ENCODE measurements at places on chromosomes 1 and 21.
A peak's percentile ranks its signal among the peaks of the same experiment; 100 is the strongest.

DNA sequence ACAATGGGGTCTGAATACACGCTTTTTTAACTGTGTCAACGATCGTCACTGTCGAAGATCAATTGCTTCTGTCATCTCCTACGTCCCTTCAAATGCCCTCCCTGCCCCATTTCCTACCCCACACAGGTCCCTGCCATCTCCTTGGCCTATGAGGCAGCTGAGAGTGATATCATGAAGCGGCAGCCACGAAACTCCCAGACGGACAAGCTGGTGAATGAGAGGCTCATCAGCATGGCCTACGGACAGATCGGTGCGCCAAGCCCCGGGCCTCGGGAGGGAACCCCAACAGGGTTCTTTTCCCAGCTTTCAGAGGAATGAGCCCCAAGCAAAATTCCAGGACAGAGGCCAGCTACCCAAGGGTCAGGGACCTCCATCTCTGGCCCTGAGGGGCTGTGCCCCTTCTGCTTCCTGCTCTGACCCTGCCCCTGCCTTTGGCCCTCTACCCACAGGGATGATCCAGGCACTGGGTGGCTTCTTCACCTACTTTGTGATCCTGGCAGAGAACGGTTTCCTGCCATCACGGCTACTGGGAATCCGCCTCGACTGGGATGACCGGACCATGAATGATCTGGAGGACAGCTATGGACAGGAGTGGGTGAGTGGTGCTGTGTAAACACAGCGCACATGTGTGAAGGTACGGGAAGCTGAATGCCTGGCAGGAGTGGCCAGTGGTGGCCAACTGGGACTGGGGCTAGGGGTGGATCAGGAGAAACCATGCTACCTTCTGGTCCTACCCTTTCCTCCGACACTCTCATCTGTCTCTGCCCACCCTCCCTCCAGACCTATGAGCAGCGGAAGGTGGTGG is 15.1 kb upstream of the ATP1A4 start:
- peak; percentile 11 for DNase-seq

- DNase-seq, result no peak
Measured at GRCh38 chr1:12769976-12770505, 3.5 kb upstream of the PRAMEF12 start.

DNA sequence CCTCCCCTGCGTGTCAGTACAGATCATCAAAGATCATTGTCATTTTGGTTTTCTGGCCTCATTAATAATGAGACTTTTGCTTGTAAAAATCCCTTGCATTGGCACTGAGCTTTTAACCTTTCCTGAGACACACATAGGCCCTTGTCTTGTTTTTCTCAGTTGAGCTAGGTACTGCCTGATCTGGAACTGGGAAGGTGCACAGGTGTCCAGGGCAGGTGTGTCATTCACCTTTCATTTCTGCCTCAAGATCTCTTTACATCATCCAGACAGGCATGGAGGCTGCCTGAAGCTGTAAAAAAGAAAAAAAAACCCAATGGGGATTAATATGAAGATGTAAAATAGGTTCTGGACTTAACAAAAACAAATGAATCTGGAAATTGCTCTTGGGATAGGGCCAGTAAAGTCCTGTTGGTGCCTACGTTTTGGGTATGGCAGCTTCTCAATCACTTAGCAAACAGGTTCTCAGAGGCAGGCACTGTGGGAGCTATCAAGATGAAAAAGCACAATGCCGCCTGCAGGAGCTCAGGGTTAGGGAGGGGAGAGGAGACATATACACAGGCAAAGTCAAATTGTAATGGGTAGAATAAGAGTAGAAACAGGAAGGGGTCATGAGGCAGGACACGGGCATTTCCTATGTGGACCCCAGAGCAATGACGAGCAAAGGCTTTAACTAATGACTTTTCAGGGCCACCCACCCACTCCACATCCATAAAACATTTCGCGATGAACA is 1.0 kb upstream of the KCNC4 start:
- DNase-seq, result peak; percentile 71

- DNase-seq, result no peak
Measured at GRCh38 chr1:2408859-2409276, 3.5 kb downstream of the PEX10 start.

- peak; percentile 66 for DNase-seq
Measured at GRCh38 chr1:196372896-196373536, 235.2 kb downstream of the KCNT2 start.

DNA sequence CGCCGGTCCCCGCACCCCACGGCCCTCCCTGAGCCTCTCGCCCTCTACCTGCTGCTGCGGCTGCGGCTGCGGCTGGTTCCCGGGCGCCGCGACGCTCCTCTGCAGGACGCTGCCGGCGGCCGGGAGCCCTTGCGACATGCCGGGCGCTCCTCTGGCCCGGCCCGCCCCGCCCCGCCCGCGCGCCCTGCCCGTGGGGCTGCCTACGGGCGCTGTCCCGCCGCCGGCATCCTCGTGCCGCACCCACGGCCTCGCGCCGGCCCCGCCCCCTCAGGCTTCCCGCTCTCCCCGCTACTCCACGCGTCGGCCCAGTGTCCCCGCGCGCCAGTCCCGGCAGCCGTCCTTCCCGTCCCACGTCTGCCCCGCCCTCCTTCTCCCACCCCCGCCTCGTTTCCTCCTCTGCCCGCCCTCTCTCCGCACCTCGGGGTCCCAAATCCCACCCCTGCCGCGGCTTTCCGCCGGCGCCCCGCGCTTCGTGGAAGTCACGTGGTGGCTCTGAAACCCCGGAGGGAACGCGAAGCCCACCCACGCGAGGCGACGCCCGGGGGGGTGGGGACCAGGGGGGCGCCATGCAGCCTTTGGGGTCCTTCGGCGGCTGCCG is at the start of gene BATF3:
TSS of gene BATF3 (minus strand) at position 216 of the 598 bp plus-strand sequence. CDS start at position 138, 78 bp downstream.
- peak; percentile 86 for DNase-seq

DNA sequence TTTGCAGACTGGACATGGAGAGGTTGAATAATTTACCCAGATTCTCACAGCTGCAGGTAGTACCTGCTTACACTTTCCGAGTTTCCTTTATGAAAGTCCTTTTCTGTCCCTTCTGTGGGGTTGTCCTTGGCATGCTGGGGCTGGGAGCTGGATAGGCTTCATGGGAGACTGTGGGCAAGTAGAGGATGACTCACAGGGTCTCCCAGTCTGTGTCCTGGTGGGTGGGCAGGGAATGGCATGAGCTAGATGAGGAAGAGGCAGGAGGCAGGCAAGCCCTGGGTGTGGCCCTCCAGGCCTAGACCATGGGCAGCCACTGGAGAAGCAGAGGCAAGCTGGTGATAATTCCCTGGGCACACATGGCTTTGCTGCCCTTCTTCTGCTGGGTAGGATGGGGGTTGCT is 80.6 kb downstream of the NAV1 start:
- no peak for DNase-seq

GRCh38 chr1:15742339-15742801 is at the start of gene TMEM82:
TSS of gene TMEM82 (plus strand) at chr1:15742499. CDS start at chr1:15742560, 61 bp downstream.
- DNase-seq, result no peak

GRCh38 chr1:239337799-239338430 is 48.5 kb upstream of the CHRM3 start:
- no peak for DNase-seq

DNA sequence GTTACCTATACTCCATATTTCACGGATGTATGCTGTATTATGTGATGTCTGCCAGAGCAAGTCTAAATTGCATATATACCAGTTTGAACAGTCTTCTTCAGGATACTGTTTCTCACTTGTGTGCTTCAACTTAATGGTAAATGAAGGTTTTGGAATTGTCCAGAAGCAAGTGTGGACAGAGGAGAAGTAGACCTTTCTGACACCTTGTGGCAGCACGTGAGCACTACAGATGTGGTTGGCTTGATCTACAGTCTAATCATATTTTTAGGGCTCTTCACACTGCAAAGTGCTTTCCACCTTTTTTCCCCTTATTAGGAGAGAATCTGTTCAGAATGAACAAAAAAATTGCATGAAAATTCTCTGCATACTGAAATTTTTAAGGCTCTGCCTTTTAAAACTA is 10.9 kb downstream of the MORC3 start:
- peak; percentile 60 for DNase-seq

DNA sequence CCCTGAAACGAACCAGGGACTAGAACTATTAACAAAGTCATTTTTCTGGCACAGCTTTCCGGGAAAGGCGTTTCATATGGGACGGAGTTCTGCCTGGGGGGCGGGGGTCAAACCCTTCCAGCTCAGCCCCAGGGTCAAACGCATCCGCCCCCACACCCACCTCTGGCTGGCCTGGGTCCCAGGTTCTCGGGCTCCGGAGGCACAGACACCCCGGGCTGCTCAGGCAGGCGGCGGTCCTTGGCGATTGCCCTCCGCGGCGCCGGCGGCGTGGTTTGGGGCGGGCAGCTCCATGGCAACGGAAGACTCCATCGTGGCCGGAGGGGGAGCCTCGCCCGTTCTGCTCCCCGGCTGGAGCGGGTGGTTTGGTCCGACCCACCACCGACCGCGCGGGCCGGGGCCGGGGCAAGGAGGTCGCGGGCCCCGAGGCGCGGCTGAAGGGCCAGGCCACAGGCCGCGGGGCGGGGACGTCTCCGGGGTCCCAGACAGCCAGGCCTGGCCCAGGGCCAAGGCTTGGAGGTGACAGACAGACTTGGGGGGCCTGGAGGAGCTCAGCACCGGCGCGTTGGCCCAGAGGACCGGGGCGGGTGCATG is at the start of gene CFAP74:
TSS of gene CFAP74 (minus strand) at position 246 of the 591 bp plus-strand sequence. CDS start 12,830 bp downstream, outside the sequence.
- DNase-seq, result peak; percentile 75

DNA sequence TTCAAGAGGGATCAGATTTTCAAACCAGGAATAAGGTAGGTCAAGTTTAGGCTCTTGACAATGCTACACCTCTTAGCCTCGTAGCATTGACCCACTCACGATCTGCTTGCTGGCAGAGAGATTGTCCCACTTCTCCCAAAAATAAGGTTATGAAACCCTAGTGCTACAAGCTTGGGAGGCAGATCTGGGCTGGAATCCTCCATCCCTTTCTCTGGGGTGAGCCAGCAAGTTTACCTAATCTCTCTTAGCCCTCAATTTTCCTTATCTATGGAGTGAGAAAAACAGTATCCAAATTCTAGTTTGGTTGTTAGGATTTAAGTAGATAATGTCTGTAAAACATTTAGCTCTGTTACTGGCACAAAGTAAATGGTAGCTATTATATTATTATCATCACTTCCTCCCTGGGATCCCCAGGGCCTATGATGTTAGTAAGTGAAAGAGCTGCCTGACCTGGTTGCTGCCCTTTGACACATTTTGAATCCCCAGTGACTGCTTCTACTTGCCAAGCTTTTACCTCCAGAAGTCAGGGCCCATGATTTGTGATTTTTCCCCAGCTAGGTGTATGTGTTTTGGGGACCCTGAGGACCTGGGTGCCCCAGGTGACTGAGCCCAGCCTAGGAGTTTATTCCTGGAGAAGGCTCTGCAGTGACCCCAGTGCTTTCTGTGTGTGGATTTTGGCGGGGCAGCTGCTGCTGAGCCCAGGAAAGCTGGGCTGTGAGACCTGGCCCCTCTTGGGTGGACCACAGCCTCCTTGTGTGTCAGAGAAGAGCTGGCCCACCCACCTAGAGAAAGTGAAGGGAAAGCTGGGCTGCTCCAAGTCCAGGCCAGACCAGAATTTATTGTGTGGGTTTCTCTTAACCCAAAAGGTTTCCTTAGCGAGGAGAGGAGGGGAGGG is 48.2 kb upstream of the VANGL1 start:
- DNase-seq, result no peak

GRCh38 chr1:205678286-205679111 is 1.8 kb downstream of the SLC45A3 start:
- no peak for DNase-seq

- no peak for DNase-seq
Measured at GRCh38 chr1:90488451-90488850, 228.7 kb downstream of the BARHL2 start.

GRCh38 chr1:20633190-20634064 is at the start of gene PINK1:
TSS of gene PINK1 (plus strand) at chr1:20633458. CDS start at chr1:20633549, 91 bp downstream.
- peak; percentile 93 for DNase-seq

GRCh38 chr1:230220478-230220877 is 153.4 kb downstream of the GALNT2 start:
- DNase-seq, result no peak

- DNase-seq, result no peak
Measured at GRCh38 chr1:176785791-176786190, 322.8 kb downstream of the PAPPA2 start.

GRCh38 chr1:116993286-116993685 is 8.3 kb upstream of the CD101 start:
- no peak for DNase-seq

GRCh38 chr1:202569393-202570322 is 140.6 kb downstream of the SYT2 start:
- no peak for DNase-seq

GRCh38 chr1:66413838-66414175 is 120.1 kb upstream of the SGIP1 start:
- no peak for DNase-seq

DNA sequence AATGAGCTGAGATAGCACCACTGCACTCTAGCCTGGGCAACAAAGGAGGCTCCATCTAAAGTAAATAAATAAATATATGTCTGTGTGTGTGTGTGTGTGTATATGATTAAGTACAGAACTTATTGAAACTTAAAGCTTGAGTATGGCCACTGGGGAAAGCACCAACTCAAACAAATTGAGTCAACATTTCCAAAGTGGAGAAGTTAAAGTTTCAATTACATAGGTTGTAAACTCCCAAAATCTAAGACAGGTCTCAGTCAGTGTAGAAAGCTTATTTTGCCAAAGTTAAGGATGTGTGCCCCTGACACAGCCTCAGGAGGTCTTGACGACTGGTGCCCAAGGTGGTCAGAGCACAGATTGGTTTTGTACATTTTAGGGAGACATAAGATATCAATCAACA is 458.9 kb upstream of the RGS18 start:
- no peak for DNase-seq

DNA sequence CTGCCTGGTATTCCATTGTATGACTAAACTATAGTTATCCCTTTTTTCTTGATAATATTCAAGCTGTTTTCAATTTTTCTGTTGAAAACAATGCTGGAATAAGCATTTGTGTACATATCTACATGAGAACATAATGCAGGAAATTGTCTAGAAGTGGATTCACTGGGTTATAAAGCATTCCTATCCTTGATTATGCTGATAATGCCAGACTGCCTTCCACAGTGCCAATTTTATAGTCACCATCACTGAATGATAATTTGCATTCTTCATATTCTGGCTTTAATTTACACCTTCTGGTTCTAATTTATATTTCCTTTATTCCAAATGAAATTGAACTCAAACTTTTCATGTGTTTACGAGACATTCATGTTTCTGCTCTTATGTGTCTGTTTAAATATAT is 651.0 kb upstream of the PLXNA2 start:
- DNase-seq, result no peak

DNA sequence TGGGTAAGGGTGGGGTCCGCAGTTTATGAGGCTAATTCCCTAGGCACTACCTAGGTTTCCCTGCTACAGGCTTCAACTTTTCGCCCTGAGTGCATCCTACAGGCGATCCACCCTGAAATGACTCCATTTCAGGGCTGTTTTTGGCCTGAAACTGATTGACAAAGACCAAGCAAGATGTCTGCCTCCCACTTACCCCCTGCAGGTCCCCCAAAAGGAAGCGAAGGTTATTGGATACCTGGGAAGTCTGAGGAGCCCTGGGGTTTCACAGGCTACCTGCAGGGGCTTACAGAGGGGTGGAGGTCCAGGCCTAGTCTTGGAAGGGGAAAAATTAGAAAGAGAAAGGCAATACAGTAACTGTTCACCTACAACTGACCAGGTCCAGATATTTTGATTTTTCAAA is 3.3 kb upstream of the TBX15 start:
- DNase-seq, result no peak
